ENCODE measurements at places on chromosomes 1 and 21.

GRCh38 chr1:69976896-69977295 is 228.5 kb downstream of the LRRC40 start:
- DNase-seq: no peak

DNA sequence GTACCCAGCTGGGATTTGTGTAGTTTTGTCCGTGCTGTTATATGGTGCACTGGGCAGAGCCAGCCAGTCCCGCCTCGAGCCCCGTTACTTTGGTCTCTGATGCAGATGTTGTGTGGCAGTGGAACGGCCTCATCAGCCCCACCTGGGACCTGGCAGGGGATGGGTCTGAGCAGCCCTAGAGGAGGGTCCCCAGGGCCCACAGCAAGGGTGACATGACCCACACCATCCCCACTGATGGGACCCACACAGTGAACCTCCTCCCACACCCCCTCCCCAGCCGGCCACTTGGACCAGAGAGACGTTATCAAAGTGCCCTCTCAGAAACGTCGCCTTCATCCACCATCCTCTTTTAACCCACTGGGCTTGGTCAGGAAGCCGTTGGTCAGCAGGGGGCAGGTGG is 42.0 kb upstream of the PCBP3 start:
- DNase-seq: no peak

DNA sequence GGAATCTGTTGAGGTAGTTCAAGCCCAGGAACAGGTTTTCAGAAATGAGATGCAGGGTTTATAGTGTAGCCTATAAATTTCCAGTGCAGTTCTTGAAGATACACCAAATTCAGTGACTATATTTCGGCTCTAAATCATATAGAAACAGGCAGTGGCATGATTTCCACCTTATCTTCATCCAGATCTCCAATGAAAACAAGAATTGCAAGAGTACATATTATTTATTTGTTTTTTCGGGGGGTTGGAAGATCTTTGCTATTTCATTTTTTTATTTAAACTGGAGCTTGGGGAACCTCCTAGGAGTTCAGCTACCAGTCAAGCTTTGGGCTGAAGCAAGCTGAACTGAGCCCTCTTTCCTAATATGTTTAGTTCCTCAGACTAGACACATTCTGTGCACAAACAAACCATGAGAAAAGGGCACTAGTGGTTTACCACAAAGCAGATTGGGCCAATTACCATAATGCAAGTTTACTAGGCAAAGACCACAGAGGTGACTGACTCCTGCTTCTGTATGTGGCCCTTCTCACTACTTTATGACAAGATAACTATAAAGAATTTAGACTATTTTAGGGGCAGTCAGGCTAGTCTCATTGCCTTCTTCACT is 68.5 kb downstream of the RGS2 start:
- no peak for DNase-seq

DNA sequence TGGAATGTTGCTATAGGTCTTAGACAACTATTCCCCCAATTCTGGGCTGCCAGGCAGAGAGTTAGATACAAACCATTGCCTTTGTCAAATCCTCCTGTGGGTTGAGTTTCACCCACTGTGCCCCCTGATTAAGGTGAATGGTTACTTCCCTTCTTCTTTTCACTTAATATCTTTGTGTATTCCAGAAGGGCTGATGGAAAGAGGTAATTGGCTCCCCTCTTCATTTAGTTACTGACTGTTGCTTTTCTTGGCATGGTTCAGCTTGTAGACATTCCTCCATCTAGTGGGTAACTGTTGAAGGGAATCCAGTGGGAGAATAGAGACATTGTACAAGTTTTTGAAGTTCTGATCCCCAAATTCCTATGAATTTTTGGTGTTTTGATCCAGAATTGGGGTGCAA is 43.8 kb upstream of the MACF1 start:
- DNase-seq: no peak

- no peak for DNase-seq
Observed at GRCh38 chr1:163307479-163308171, 14.1 kb upstream of the NUF2 start.

DNA sequence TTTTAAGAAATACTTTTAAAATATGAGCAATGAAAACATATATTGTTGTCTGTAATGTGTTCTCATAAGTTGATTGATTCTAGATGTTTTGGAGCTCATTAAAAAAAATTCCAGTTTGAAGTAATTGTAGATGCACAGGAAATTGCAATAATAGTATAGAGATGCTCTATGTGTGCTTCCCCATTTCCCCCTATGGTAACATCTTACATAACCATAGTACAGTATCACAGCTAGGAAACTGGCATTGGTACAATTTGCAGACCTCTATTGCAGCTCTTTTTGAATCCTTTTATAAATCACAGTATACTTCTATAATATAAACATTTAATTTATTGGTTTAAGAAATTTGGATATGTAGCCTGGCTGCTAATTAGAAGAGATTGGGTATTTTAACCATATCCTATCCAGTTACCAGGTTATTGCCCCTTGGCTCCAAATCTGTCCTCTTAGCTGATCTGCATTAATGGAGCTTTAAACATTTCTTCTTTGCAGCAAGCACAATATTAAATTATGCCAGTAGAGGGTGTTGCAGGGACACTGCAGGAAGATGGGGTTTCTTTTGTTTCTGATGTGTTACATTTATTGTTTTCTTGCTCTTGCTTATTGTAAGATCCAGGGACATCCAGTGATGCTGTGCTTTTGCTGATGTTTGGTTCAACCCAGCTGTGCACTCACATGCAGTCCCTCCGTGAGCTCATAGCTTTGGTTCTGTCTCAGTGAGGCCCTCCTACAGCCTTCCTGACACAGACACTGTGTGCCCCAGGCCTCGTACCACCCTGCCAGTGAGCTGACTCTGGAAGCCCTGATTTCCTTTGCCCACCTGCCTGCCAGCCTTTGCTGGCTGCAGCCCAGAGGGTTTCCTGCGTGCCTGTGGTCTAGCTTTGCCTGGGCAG is 103.3 kb downstream of the RABGAP1L start:
- no peak for DNase-seq

- peak; percentile 22 for DNase-seq
Observed at GRCh38 chr21:15660423-15660804, 69.4 kb upstream of the USP25 start.

DNA sequence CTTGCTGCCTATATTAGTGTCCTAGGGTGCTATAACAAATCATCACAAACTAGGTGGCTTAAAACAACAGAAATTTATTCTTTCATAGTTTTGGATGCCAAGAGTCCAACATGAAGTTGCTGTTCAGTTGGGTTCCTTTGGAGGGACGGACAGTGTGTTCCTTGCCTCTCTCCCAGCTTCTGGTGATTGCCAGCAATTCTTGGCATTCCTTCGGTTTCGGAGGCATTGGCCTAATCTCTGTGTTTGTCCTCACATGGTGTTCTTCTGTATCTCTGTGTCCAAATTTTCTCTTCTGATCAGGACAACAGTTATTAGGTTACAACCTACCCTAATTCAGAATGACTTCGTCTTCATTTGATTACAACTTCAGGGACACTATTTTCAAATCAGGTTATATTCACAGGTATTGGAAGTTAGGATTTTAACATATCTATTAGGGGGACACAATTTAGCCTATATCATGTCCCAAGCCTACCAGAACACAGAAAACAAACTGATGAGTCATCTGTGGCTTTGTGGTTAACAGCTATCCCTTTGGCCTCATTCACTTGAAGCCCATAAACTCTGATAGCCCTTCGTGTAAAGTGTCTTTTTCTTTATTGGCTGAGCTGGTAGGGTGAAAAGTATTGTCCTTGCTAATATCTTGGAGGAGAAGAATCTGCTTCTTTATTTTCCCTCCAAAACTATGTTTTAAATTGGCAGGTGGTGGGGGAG is 83.2 kb upstream of the PAPPA2 start:
- no peak for DNase-seq

DNA sequence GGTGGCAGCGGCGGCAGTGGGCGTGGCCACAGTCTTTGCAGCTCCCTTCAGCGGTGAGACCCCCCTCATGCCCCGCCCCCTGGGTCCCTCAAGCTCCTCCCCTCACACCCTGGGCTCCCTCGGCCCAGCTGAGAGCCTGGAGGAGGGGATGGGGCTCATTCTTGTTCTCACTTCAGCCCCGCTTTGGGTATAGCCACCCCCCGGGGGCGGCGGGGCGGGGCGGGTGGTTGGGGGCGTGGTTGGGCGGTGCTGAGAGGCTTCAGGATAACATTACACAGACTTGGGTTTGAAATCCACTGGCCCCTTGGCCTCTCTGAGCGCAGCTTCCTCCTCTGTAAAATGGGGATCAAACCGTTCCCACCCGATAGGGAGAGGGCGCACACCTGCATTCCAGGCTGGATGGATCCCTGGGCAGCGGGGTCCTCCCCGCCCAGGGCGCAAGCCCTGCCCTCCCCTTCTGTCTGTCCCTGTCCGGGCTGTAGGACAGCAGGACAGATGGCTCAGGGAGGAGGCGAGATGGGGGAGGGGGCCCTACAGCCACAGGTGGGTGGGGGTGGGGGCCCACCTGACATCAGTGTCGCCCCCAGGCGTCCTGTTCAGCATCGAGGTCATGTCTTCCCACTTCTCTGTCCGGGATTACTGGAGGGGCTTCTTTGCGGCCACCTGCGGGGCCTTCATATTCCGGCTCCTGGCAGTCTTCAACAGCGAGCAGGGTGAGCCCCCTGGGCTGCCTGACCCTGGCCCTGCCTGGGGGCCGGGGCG is 5.1 kb downstream of the CLCNKA start:
- DNase-seq: peak; percentile 87

- no peak for DNase-seq
Observed at GRCh38 chr1:20496241-20496661, 10.2 kb upstream of the CAMK2N1 start.

- peak; percentile 16 for DNase-seq
Observed at GRCh38 chr1:212688341-212689047, 11.1 kb downstream of the BATF3 start.

- no peak for DNase-seq
Observed at GRCh38 chr1:158043232-158043631, 49.8 kb downstream of the KIRREL1 start.

GRCh38 chr1:10338047-10338446 is 60.8 kb upstream of the PGD start:
- peak; percentile 52 for DNase-seq

GRCh38 chr1:233443040-233443760 is 115.7 kb downstream of the MAP3K21 start:
- no peak for DNase-seq

DNA sequence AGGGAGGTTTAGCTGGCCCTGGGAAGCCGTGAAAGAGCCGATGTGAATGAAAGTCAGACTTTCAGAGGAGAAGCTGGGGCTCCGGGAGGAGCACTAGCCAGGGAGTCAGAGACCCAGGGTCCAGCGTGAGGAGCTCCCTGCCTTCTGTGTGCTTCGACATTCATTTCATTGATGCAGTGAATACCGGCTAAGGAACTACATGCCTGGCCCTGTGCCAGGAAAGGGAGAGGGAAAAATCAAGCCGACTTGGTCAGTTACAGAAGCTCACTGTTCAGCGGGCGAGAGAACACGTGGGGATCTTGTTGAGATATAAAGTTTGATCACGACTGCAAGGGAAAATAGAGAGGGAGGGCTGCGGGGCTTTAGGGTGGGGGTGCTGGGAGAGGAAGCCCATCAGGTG is 76.7 kb upstream of the RUNX3 start:
- DNase-seq: peak; percentile 62

GRCh38 chr1:191698246-191698645 is 460.0 kb upstream of the RGS18 start:
- DNase-seq: no peak

GRCh38 chr1:84540759-84541158 is 33.5 kb downstream of the CTBS start:
- DNase-seq: no peak

- DNase-seq: no peak
Observed at GRCh38 chr1:61120998-61121397, 38.6 kb downstream of the NFIA start.

DNA sequence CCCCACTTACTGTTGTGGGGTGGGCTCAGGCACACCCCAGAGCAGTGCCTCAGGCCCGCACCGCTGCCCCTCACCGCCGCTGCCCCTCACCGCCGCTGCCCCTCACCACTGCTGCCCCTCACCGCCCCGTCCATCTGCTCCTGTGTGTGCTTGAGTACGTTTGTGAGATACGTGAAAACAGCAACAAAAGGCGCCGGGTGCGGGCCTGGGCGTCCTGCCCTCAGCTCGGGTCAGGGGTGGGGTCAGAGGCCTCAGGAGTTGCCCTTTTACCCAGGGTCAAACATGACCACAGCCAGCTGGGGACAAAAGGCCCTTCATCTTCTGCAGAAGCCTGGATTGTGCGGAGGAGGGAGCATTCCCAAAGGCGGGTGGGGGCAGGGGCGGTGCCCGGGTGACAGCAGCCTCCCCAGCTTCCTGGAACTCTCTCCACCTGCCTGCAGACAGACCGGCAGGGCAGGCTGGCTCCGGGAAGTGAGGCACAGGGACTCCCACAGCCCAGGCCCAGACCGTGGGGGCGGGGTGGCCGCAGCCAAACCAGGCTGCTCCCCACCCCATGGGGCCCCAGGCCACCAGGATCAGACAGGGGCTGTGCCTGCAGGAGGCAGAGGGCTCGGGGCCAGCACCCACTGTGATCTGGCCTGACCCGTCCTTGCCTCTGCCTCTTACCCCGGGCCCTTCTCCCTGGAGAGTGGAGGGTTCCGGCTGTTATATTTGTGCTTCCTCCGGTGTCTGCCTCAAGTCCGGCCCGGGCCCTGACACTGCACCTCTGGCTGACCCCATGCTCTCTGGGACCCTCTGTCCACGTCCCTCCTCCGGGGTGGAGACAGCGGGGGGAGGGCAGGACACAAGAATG is 2.3 kb upstream of the VWA1 start:
- DNase-seq: peak; percentile 83

- no peak for DNase-seq
Observed at GRCh38 chr21:20703112-20703767, 295.0 kb upstream of the NCAM2 start.

DNA sequence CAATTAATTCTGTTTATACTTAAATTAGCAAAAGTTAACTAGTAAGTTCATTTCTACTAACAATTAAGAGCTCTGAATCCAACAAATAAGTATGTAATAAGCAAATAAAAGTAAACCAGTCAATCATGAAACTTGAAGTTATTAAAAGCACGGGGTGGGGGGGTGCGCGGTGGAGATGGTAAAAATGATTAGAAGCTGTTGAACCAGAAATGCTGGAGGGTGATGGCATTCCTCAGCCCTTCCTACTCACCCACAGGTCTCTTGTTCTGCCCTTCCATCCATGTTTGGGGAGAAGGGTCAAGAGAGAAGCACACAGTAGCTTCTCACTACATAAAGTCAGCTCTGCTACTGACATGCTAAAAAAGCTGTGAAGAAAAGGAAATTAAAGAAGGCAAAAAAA is 63.5 kb downstream of the AKT3 start:
- peak; percentile 26 for DNase-seq

- DNase-seq: no peak
Observed at GRCh38 chr1:169326956-169327268, 40.7 kb downstream of the NME7 start.

- DNase-seq: no peak
Observed at GRCh38 chr21:19759836-19760235, 1238.4 kb upstream of the NCAM2 start.

- DNase-seq: no peak
Observed at GRCh38 chr1:210367566-210367965, 38.9 kb downstream of the HHAT start.

GRCh38 chr1:155177192-155177917 is 3.7 kb downstream of the TRIM46 start:
- DNase-seq: peak; percentile 81
